ENCODE measurements at places on chromosomes 6 and 20. TPM values are rescaled to one million over a fixed set of nuclear protein-coding genes. Genes with fewer than 3 reads are reported as not detected.

SLC22A2 gene
- not detected for polyA plus RNA-seq

C6orf58 gene
- polyA plus RNA-seq = 0.25 TPM

DNMT3B gene
- 0.31 TPM for polyA plus RNA-seq

ASIP gene
- not detected for polyA plus RNA-seq

ARFGEF3 gene
- 4.3 TPM for polyA plus RNA-seq

ZBP1 gene
- polyA plus RNA-seq = 0.60 TPM

MCHR2 gene
- not detected for polyA plus RNA-seq

ANGPT4 gene
- polyA plus RNA-seq = 0.05 TPM

NHLRC1 gene
- 1.4 TPM for polyA plus RNA-seq

CLPSL2 gene
- not detected for polyA plus RNA-seq

TRIM31 gene
- 4.3 TPM for polyA plus RNA-seq

PRR18 gene
- not detected for polyA plus RNA-seq

RNASET2 gene
- polyA plus RNA-seq = 60.5 TPM

TMEM151B gene
- polyA plus RNA-seq = 0.28 TPM

BMP2 gene
- polyA plus RNA-seq = 8.0 TPM

GTF3C6 gene
- polyA plus RNA-seq = 88.8 TPM

JAG1 gene
- 5.2 TPM for polyA plus RNA-seq

RAET1G gene
- polyA plus RNA-seq = 3.1 TPM

POM121L2 gene
- not detected for polyA plus RNA-seq

HTR1E gene
- 0.68 TPM for polyA plus RNA-seq

DLK2 gene
- polyA plus RNA-seq = not detected

RPP40 gene
- polyA plus RNA-seq = 7.3 TPM

DCDC2 gene
- polyA plus RNA-seq = 2.7 TPM

CST11 gene
- not detected for polyA plus RNA-seq

OLIG3 gene
- polyA plus RNA-seq = not detected

NUDT3 gene
- polyA plus RNA-seq = 12.6 TPM

DEF6 gene
- 32.8 TPM for polyA plus RNA-seq

FOXQ1 gene
- 11.7 TPM for polyA plus RNA-seq

ACSS2 gene
- polyA plus RNA-seq = 68.5 TPM

BTNL2 gene
- not detected for polyA plus RNA-seq

OR2H2 gene
- not detected for polyA plus RNA-seq

FAM209B gene
- 0.75 TPM for polyA plus RNA-seq

Measured in stomach (tissue), 19 donors.